Fibroblast of skin of left biceps (primary cell): ENCODE measurements at places on chromosomes 1 and 21.

- no peak for DNase-seq
These were observed 248.0 kb downstream of the PLPP3 start for GRCh38 chr1:56331207-56331891.

DNA sequence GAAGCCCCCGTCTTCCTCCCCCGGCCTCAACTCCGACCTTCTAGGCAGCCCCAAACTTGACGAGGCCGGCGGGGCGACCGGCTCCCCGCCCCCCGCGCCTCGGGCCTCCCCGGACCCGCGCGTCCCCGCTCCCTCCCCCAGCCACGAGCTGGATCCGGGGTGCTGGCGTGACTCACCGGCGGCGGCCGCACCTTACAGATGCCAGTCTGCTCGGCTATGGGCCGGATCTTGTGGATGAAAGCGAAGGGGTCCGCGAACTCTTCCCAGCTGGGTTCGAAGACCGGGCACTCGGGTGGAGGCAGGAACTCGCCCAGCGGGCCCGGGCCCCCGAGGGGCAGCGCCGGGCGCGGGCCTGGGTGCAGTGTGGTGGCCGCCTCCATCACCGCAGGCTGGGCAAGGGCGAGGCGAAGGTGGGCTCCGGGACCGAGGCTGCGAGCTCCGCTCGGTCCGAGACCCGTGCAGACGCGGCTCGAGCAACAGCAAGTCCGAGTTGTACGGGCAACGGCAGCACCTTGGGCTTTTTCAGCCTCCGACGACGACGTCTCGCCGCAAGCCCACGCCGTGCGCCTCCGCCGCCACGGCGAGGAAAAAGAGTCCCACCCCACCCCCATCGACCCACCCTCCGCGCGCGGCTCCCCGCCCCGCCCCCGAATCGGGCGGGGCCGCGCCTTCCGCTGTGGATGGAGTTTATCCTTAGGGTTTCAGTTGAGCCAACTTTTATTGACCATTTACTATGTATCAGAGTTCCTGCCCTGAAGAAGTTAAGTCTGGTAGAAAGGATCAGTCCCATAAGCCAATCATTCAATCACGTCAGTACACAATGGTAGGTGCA, at the start of gene KDM5B:
Gene KDM5B, minus strand, starts transcription at position 496 of the 832 bp plus-strand sequence. Its CDS starts 116 bp downstream, at position 380.
- peak; percentile 44 for DNase-seq

GRCh38 chr1:145912128-145912641, 2.3 kb upstream of the ITGA10 start:
- no peak for DNase-seq

- DNase-seq: no peak
These were observed 3.1 kb upstream of the SHISA4 start for GRCh38 chr1:201885531-201886075.

DNA sequence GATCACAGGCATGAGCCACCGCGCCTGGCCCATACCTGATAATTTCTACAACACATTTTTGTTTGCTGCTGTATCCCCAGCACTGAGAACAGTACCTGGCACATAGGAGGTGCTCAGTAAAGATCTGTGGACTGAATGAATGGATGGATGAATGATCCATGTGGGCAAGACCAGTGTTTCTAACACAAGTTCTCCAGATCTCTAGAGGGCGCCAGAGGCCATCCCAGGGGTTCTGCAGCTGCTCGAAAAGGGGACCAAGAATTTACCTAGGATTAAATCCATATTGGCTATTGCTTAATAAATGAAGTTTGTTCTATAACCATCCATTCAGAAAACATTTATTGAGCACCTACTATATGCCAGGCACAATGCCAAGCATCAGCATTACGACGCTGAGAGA, 167.7 kb downstream of the ACTL8 start:
- no peak for DNase-seq

DNA sequence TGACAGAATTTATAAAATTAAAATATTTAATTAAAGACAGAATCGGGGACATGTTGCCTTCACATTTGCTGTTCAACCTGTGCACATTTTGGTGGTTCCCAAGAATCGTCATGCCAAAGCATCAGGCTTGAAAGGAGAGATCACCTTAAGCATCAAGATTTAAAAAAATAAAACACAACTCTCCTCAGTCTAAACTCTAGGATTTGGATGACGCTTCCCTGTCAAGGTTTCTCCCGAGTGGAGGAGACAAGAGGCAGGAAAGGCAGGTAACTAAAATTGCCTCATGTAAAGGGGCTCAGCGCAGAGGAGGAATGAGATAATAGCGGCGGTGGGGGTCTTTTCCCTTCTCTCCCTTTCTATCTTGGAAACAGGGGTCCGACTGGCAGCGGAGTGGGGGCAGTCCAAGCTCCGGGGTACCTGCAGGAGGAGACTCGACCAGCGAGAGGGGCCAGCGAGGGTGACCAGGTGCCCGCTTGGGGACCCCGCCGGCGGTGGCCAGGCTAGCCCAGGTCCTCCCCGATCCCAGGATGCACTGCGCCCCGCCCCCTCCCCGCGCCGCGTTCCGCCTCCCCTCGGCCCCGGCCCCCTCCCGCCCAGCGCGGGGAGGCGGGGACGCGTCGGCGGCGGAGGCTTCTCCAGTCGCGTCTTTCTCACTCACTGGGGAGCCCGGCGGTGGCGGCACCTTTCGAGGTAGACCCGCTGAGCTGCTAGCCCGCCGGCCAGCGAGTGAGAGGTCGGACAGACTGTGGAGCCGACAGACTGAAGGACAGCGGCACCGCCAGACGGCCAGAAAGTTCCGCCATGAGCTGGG, at the start of gene FNBP1L:
Gene FNBP1L, plus strand, starts transcription at position 638 of the 811 bp plus-strand sequence. Its CDS starts 164 bp downstream, at position 802.
- peak; percentile 37 for DNase-seq

- no peak for DNase-seq
These were observed 161.4 kb upstream of the ARHGEF16 start for GRCh38 chr1:3292868-3293562.
